ENCODE measurements at places on chromosomes 7 and 10.

GRCh38 chr10:104336821-104337467, 1.3 kb downstream of the ITPRIP start:
- no peak for DNase-seq

DNA sequence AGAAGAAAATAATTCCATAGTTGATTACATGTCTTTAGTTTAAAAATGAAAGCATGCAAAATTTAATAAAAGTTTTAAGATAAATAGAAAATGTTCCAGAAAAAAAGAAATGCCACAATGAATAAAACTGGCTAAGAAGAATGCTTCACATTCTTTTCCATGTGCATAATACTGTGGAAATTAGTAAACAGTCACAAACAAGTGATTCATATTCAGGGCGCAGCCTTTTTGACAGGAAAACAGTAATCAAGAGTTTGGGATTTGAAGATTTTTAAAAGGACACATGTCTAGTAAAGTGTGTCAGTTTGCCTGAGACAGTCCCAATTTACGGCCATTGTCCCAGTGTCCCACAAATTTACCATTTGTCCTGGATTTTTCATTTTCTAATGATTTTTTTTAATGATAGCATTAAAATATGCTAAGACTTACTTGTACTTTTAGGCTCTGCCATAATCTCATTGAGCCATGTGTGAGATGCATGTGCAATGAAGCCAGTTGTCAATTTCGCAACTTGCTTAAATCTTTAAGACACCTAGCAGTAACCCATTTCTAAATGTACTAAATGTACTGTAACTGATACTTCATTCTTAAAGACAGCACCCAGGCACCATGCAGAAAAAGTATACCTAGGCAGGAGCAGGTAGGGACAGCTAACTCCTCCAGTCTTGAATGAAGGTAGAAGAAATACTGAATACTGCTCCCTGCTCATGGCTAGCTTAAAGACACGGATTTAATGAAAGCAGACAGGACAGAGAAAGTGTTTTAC, 46.9 kb downstream of the ZNF438 start:
- no peak for DNase-seq

DNA sequence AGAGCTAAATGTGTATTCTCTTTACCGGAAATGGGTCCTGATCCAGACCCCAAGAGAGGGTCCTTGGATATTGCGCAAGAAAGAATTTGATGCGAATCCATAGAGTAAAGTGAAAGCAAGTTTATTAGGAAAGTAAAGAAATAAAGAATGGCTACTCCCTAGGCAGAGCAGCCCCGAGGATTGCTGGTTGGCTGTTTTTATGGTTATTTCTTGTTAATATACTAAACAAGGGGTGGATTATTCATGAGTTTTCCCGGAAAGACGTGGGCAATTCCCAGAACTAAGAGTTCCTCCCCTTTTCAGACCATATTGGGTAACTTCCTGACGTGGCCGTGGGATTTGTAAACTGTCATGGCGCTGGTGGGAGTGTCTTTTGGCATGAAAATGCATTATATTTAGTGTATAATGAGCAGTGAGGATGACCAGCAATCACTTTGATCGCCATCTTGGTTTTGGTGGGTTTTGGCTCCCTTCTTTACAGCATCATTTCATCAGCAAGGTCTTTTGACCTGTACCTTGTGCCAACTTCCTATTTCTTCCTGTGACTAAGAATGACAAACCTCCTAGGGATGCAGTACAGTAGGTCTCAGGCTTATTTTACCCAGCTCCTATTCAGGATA, 60.4 kb downstream of the ARL4A start:
- no peak for DNase-seq

DNA sequence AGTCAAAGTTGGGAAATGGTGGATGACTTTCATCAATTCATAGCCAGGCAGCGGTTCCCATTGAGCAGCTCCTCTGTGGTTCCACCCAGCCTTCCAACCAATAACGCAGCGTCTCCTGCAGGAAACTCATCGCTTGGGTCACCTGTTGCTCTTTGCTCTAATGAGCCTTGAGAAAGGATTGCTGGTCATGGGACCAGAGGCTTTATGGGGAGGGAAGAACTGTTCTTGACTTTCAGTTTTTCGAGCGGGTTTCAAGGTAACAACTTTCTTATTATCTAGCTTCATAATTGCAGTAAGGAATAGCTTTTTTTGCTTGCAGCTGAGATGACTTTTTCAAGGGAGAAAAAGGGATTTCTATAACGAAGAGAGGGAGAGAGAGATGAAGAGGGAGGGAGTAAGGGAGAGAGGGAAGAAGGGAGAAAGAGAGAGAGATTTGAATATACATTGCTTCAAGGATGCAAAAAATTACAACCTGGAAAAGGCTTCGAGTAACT, 405 bp upstream of the ENTPD1 start:
- DNase-seq, result no peak

DNA sequence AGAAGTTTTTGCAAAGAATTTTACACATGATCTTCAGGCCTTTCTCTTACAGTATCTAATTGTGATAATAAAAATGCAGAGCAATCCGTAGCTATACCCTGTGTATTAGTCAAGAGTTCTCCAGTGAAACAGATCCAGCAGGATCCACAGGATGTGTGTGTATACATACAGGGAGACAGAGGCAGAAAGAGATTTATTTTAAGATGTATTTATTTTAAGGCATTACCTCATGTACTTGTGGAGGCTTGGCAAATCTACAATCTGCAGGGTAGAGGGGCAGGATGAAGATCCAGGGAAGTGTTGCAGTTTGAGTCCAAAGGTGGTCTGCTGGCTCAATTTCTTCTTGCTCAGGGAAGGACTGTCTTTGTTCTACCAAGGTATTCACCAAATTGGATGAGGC, 41.7 kb downstream of the ARHGAP12 start:
- no peak for DNase-seq

- no peak for DNase-seq
Observed at GRCh38 chr7:148773334-148773733, 74.6 kb downstream of the CUL1 start.
